ENCODE measurements at places on chromosomes 2 and 18.

- DNase-seq, result peak; percentile 65
Measured at GRCh38 chr2:176729706-176730569, 460.7 kb downstream of the MTX2 start.

GRCh38 chr2:8058652-8059051 is 623.2 kb upstream of the ID2 start:
- no peak for DNase-seq

GRCh38 chr2:151766437-151767153 is 32.3 kb upstream of the NEB start:
- peak; percentile 11 for DNase-seq

- peak; percentile 31 for DNase-seq
Measured at GRCh38 chr18:46660957-46661749, 4.1 kb upstream of the LOXHD1 start.

GRCh38 chr18:3340015-3340681 is 78.2 kb downstream of the MYL12B start:
- DNase-seq, result peak; percentile 16

GRCh38 chr2:221741496-221742211 is 169.6 kb upstream of the EPHA4 start:
- no peak for DNase-seq

DNA sequence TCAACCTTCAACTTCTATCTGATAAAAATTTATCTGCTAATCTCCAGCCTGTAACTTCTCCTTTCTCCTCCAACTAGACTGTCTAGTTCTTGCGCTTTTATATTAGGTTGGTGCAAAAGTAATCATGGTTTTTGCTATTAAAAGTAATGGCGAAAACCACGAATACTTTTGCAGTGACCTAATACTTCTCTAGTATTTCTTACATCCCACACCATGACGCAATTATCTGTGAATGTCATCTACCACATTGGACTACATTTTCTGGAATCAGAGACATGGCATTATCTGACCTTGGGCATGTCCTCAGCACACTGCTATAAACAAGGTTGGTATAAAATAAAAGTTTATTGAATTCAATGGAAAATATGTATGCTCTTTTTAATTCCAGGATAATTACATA is 370.2 kb upstream of the LYPD1 start:
- DNase-seq, result no peak

- DNase-seq, result peak; percentile 84
Measured at GRCh38 chr2:144834998-144835633, 315.2 kb upstream of the ZEB2 start.

- DNase-seq, result no peak
Measured at GRCh38 chr2:108988076-108988795, 784 bp downstream of the EDAR start.

DNA sequence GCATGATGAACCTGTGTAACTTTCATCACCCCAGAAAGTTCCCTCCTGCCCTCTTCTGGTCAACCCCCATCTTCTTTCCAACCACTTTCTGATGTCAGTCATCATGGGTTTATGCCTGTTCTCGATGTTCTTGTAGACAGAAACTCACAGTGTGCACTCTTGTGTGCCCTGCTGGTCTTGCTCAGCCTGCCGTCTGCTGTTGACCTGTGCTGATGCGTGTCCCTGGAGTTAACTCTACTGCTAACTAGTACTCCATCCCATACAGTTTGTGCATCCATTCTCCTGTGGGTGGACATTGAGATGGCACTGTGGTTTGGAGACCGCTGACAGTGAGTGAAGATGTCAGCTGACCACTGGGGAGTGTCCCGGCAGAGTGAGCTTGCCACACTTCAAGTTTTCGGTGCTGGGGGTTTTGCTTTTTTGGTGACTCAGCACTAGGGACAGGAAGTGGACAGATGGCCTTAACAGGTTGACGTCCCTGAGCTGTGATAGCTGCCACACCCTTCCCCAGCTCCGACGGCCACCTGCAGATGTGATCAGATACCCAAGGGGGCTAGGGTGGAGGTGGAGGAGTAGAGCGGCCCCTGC is 14.8 kb downstream of the KLHL29 start:
- no peak for DNase-seq

DNA sequence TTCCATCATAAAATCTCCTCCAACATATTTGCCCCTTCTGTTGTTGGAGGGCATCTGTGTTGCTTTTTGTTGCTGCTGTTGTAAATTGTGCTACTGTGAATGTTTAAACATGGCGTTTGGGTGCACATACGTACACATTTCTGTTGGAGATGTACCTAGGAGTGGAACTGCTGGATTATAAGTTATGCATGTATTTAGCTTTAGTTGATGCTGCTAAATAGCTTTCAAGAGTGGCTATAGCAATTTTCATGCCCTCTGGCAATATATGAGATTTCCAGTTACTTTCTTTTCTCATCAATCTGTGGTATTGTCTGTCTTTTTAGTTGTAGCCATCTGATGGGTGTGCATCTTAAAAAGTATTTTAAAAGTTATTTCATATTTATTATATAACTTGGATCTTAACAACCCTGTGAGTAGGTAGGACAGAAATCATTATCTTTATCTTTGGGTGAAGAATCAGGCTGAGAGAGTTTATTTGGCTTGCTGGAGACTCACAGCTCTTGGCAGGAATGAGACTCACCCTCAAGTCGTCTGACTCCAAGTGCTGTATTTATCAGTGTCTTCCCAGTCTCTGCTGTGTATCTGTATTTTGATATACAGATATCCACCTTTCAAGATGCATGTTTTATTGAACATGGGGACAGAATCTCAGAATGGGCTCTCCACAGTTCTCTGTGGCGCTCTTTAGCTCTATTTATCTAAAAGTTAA is 16.9 kb downstream of the ZNF236 start:
- no peak for DNase-seq
